ENCODE measurements at places on chromosomes 2 and 18.

GRCh38 chr2:6937157-6937556, 19.9 kb downstream of the RNF144A start:
- no peak overlapping the region for H3K4me3 ChIP-seq
- H3K36me3 ChIP-seq, result peaks cover 11% of the 10 kb centered on the region
- H3K27ac ChIP-seq, result no peak overlapping the region
- H3K27me3 ChIP-seq, result no peaks in the 10 kb centered on the region
- H3K4me1 ChIP-seq, result peaks cover 38% of the 10 kb centered on the region

DNA sequence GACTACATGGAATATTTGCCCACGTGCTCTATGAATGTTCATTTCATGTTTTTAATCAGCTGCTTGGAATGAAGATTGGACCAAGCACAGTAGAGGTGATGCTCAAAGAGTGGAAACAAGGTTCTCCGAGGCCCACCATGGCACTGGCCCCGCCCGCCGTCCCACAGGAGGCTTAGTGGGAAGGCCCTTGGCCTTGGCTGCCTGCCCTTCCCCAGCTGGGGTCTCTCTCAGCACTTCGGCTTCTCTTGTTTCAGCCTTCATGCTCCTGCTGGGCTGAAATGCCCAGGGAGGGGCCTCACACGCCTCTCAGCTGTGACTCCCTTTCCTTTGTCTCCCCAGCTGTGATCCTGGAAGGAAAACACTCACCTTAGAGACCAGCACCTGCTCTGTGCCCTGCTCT, 833.2 kb downstream of the GALR1 start:
- no peak overlapping the region for H3K27ac ChIP-seq
- H3K4me3 ChIP-seq, result no peak overlapping the region
- no peaks in the 10 kb centered on the region for H3K27me3 ChIP-seq

DNA sequence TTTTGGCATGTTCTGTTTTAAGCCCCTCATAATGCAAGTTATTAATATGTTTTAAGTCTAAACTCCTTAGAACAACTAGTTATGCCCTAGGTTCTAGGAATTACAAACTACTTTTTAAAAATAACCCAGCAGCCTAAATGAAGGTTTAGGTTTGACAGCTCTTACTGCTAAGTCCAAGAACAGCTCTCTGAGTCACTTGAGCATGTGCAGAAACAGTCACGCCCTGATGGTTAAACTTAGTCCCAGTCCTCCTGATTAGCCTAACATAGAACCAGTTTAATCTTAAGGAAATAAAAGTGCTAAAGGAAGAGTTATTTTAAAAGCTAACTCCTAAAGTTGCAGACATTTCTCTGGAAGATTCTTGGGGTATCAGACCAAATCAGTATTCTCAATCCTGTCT, 72.5 kb downstream of the RMDN2 start:
- no peak overlapping the region for H3K4me3 ChIP-seq
- H3K36me3 ChIP-seq, result peaks cover 12% of the 10 kb centered on the region
- no peak for DNase-seq
- H3K4me1 ChIP-seq, result no peaks in the 10 kb centered on the region
- no peak overlapping the region for H3K27ac ChIP-seq

- H3K4me1 ChIP-seq, result no peaks in the 10 kb centered on the region
- DNase-seq, result no peak
- H3K4me3 ChIP-seq, result no peak overlapping the region
- H3K36me3 ChIP-seq, result no peaks in the 10 kb centered on the region
These were observed 305.4 kb downstream of the AFF3 start for GRCh38 chr2:99836690-99837605.

DNA sequence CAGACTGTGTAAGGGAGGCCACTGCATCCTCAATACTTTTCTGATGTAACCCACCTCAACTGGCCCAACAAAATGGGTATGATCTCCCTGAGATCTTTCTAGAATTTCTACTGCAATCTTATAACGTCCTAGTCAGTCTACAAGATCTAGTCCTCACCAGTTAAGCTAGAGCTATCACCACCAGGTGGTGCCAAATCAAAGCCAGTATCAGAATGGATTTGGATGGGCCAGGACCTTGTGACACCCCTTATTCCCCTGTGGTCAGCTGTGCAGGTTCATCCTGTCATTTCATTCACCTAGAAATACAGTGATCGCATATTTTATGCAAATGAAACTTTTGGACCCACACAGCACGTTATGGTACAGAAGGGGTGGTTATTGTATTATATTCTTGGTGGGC, 90.3 kb downstream of the OLA1 start:
- H3K27ac ChIP-seq, result no peak overlapping the region
- peaks cover 11% of the 10 kb centered on the region for H3K36me3 ChIP-seq
- no peak overlapping the region for H3K4me3 ChIP-seq
- H3K4me1 ChIP-seq, result peaks cover 2% of the 10 kb centered on the region
- peak; percentile 22 for DNase-seq

DNA sequence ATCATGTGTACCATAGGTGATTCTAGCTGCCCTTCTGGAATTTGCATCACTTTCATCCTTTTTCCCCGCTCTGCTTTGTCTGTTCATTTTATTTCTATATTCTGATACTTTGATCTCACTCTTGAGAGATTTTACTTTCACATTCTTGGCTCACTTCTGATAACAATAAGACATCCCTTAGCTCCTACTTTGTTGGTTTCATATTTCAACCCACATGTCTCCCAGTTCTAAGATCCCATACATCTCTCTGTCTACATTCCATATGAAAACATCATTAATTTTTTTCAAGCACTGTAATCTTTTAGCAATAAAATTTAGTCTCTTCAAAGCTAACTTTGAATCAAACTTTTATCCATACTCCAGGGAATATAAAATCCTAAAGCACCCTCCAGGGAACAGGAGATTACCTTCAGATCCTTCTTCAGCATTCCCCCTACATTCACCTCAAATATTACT, 75.6 kb downstream of the COL3A1 start:
- H3K27ac ChIP-seq, result no peak overlapping the region
- H3K4me3 ChIP-seq, result no peak overlapping the region
- H3K4me1 ChIP-seq, result no peaks in the 10 kb centered on the region
- DNase-seq, result no peak
- H3K36me3 ChIP-seq, result no peaks in the 10 kb centered on the region

DNA sequence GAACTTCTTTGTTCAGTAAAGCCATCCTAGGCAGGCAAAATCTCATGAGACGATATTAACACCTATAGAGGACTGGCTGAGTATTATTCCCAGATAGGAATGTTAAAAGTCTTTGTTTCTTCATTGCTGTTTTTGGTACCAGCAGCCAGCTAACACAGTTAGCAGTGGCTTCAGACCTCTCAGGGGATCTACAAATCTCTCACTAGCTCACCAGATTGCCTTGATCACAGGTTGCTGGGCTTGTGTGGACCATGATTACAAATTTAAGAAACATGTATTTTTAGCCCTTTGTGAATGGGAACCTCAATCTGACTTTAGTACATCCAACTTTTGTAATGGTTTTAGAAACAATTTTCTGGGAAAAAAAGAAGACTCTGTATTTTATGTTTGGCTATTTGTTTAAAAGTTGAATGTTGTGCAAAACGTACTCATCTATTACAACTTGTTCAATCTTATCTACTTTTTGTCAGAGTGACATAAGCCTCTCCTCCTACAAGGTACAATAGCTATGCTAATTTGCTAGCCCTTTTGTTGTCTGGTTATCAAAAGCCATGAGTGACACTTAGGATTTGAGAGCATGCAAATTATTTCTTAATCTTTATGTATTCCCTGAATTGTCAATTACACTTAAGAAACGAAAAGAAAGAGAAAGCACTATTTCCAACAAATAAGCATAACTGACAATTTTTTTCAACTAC, 693.1 kb downstream of the ERBB4 start:
- H3K4me3 ChIP-seq, result no peak overlapping the region
- no peak overlapping the region for H3K27ac ChIP-seq
- no peaks in the 10 kb centered on the region for H3K4me1 ChIP-seq
- H3K36me3 ChIP-seq, result no peaks in the 10 kb centered on the region
- no peak for DNase-seq

DNA sequence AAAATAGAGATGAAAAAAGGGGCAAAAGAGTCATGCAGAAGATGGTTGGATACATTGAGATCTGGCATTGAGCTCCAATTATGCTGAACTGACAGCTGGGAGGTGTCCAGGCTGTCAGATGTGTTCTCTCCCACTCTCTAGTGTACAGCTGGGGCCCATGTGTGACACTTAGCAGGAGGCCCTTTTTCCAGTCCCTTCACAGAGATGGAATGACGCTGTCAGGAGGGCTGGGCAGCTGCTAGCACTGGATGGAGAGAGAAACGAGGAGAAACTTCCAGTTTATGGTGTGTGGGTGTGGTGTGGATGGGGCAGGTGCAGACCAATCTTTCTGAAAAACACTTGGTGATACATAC, 437.7 kb upstream of the HS6ST1 start:
- no peak for DNase-seq
- H3K4me1 ChIP-seq, result no peaks in the 10 kb centered on the region
- H3K36me3 ChIP-seq, result no peaks in the 10 kb centered on the region

- no peaks in the 10 kb centered on the region for H3K36me3 ChIP-seq
- H3K27me3 ChIP-seq, result no peaks in the 10 kb centered on the region
- DNase-seq, result no peak
- H3K27ac ChIP-seq, result no peak overlapping the region
- no peaks in the 10 kb centered on the region for H3K4me1 ChIP-seq
- no peak overlapping the region for H3K4me3 ChIP-seq
These were observed 35.1 kb downstream of the MAPK4 start for GRCh38 chr18:50594942-50595341.

DNA sequence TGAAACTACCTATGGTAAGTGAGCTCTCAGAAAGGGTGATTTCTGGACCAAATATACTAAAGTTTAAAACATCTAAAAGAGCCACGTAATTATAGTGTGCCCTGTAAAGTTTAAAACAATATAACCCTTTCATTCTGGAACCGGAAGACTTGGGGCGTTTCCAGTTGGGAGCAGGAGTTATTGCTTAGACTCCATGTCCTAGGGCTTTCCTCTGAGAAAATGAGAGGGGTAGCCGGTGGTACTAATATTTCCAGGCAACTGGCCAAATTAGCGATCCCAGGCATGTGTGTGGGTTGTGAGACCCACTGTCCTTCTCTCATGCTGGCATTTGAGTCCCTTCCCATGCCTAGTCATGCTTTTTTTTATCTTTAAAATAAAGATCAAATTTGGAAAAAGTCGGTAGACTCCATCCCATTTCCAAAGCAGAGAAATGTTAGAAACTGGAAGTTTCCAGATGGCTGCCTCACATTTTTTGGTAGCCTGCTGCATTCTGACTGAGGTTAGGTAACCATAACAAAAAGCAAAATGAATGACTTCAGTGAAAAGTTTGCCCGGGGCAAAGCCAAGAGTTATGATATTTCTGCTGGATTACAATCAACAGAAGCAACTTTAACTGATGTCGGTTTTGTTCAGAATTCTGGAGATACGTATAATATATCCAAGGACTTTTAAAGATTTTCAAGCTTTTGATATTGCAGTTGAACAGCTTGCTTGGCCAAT, 227.4 kb downstream of the SS18 start:
- no peak overlapping the region for H3K4me3 ChIP-seq
- H3K27ac ChIP-seq, result no peak overlapping the region
- no peaks in the 10 kb centered on the region for H3K4me1 ChIP-seq
- DNase-seq, result no peak

DNA sequence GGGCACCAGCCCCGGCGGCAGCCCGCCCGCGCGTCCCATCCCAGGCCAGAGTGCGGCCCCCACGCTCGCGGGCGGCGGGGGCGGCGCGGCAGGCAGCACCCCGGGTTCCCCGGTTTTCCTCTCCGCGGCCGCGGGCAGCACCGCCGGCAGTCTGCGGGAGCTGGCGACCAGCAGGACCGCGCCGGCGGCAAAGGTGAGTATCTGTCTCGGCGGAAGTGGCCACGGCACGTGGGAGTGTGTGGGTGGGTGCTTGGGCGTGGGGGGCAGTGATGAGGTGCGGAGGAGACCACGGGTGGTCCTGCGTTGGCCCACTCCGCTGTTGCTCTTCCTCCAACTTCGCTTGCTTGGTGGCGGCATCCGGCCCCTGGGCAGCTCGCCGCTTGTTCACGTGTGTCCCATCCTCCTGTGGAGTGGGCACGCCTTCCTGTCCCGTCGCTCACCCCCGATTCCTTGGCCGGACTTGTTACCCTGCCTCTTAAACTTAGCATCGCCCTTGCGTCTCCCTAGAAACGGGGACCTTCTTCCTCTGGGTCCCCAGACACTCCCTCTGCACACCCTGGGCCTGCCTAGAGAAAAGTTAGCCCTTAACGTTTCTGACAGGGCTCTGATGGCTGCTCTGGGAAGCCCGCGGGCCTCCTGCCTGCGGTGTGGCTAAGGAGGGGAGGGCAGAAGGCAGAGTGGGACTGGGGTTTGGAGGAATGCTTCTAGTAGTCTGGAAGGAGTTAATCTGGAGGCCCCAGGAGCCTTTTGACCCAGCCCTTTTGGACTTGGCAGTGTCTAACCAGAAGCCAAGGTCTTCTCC, 1.1 kb downstream of the SH3RF3 start:
- no peaks in the 10 kb centered on the region for H3K36me3 ChIP-seq
- H3K4me1 ChIP-seq, result peaks cover 11% of the 10 kb centered on the region
- H3K4me3 ChIP-seq, result peak overlapping the region; percentile 67
- DNase-seq, result peak; percentile 23

GRCh38 chr2:168097431-168097830, 150.0 kb downstream of the STK39 start:
- H3K27me3 ChIP-seq, result no peaks in the 10 kb centered on the region
- no peak for DNase-seq
- no peak overlapping the region for H3K27ac ChIP-seq
- H3K36me3 ChIP-seq, result peaks cover 21% of the 10 kb centered on the region

DNA sequence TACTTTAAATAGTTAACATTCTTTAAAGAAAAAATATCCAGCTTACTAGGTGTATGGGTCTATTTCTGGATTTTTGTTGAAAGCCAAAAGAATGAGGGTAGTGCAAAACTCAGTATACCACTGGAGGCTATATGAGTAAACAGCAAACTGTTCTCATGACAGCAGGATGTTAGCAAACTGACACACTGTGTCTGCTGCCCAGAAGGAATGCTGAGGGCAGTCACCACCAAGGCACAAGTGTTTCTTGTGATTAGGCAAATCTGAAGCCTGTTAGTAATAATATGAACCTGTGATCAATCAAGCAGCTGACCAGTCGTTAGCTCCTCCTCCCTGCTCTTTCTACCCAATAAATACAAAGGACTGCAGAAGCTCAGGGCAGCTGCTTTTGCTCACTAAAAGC, 50.5 kb upstream of the SULT1C3 start:
- no peak overlapping the region for H3K4me3 ChIP-seq
- H3K27me3 ChIP-seq, result peaks cover 6% of the 10 kb centered on the region
- H3K27ac ChIP-seq, result no peak overlapping the region

- no peak for DNase-seq
- H3K27me3 ChIP-seq, result no peaks in the 10 kb centered on the region
- no peaks in the 10 kb centered on the region for H3K36me3 ChIP-seq
- H3K4me3 ChIP-seq, result no peak overlapping the region
These were observed 118.4 kb downstream of the PID1 start for GRCh38 chr2:229152674-229153073.

DNA sequence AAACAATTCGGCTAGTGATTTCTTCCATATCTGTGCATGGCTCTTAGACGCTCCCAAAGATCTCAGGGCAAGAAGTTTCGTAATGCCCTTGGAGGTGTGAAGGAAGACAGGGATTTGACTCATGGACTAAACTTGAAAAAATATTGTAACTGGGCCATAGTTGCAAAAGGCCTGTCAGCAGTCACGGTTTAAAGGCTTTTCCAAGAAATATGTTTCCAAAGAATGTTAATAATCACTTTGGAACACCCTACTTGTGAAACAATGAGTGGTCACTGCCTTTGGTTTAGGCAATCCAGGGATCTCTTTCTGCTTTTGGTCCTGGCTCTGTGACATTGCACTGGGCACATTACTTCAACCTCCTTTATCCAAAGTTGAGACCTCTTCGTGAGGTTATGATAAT, 102.5 kb upstream of the RASGRP3 start:
- H3K27ac ChIP-seq, result no peak overlapping the region
- no peaks in the 10 kb centered on the region for H3K36me3 ChIP-seq
- DNase-seq, result no peak
- peaks cover 2% of the 10 kb centered on the region for H3K27me3 ChIP-seq
- H3K4me1 ChIP-seq, result no peaks in the 10 kb centered on the region

- DNase-seq, result peak; percentile 87
- H3K36me3 ChIP-seq, result no peaks in the 10 kb centered on the region
- peaks cover 4% of the 10 kb centered on the region for H3K27me3 ChIP-seq
- H3K27ac ChIP-seq, result peak overlapping the region; percentile 95
These were observed 4.9 kb upstream of the PDCD1 start for GRCh38 chr2:241863536-241863954.
